ENCODE measurements at places on chromosomes 7 and 10.

DNA sequence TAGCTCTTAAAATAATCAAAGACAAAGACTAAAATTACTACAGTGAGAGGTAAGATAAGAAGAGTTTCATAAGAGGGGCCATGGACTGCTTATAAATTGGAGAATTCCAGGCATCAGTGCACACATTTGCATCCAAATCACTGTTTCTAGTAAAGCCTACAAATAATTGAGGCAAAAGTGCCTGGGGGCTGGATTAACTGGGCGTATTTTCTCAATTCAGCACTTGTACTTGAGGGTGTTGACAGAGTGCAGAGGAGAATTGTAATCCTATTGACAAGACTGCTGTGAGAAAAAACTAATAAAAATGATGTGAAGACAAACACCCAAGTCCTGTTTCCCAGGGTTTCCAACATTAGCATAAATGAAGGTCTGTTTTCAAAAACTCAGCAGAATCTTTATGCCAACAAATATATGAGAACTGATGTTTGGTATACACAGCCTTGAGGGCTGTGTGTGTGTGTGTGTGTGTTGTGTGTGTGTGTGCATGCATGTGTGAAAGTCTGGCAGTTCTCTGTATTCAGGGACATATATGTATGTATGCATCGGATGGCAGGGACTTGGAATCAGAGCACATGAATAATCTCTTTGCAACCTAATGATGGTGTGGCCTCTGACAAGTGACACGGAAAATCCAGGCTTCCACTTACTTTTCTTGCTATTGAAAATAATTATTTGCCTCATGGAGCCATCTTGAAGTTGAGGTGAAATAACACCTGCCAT lies 182.1 kb upstream of the CDC14C start:
- H3K27me3 ChIP-seq = no peaks in the 10 kb centered on the region
- peaks cover 22% of the 10 kb centered on the region for H3K36me3 ChIP-seq
- no peaks in the 10 kb centered on the region for H3K4me1 ChIP-seq
- no peak for DNase-seq
- H3K4me3 ChIP-seq = no peak overlapping the region

GRCh38 chr7:23544913-23545354 lies 13.2 kb upstream of the TRA2A start:
- H3K27me3 ChIP-seq = no peaks in the 10 kb centered on the region
- no peak for DNase-seq
- no peaks in the 10 kb centered on the region for H3K36me3 ChIP-seq
- H3K4me1 ChIP-seq = no peaks in the 10 kb centered on the region

GRCh38 chr7:89607792-89608191 lies 546.5 kb upstream of the STEAP1 start:
- no peaks in the 10 kb centered on the region for H3K4me1 ChIP-seq
- DNase-seq = no peak
- no peaks in the 10 kb centered on the region for H3K36me3 ChIP-seq
- no peak overlapping the region for H3K4me3 ChIP-seq
- H3K27ac ChIP-seq = no peak overlapping the region
- H3K27me3 ChIP-seq = no peaks in the 10 kb centered on the region

DNA sequence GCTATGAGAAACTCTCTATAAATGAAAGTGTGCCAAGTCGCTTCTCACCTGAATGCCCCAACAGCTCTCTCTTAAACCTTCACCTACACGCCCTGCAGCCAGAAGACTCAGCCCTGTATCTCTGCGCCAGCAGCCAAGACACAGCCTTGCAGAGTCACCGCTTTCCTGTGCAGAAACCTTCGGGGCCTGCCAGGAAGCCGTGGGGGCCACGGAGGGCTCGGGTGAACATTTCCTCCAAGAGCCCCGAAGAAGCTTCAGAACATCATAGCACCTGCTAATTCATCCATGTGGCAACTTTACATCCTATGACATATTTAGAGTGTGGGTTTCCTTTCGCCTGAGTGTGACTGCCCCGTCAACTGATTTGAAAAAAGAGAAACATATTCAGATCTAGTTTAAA lies 55.7 kb upstream of the PRSS58 start:
- H3K4me1 ChIP-seq = peaks cover 3% of the 10 kb centered on the region
- H3K27me3 ChIP-seq = peaks cover 3% of the 10 kb centered on the region
- H3K36me3 ChIP-seq = no peaks in the 10 kb centered on the region
- no peak overlapping the region for H3K4me3 ChIP-seq
- DNase-seq = no peak

Data from glutamatergic neuron (in vitro differentiated cells).